Neural crest cell (in vitro differentiated cells): ENCODE measurements at places on chromosomes 11 and 22. TPM values are rescaled to one million over a fixed set of nuclear protein-coding genes. Genes with fewer than 3 reads are reported as not detected.

MYOD1 gene
- total RNA-seq, result not detected in 2 replicates

HBG1 gene
- total RNA-seq, result not detected in 2 replicates

KCNK4 gene
- total RNA-seq, result not detected in 2 replicates

VPREB1 gene
- not detected in 2 replicates for total RNA-seq

STK33 gene
- total RNA-seq, result 17.3 and 24.2 TPM in 2 replicates

CELF1 gene
- 176 and 180 TPM in 2 replicates for total RNA-seq

WEE1 gene
- total RNA-seq, result 66.6 and 71.8 TPM in 2 replicates

OR2AT4 gene
- not detected in 2 replicates for total RNA-seq
